ENCODE measurements at places on chromosomes 7 and 10. TPM values are rescaled to one million over a fixed set of nuclear protein-coding genes. Genes with fewer than 3 reads are reported as not detected.

The TMEM178B gene
- total RNA-seq, result 4.8 TPM

The GPR141 gene
- total RNA-seq, result 0.24 TPM

The FAM25G gene
- not detected for total RNA-seq

The MEIG1 gene
- not detected for total RNA-seq

The ACTL6B gene
- total RNA-seq, result not detected

The TMEM26 gene
- not detected for total RNA-seq

The FAM237B gene
- total RNA-seq, result not detected

The ANKRD30A gene
- not detected for total RNA-seq

The PDE1C gene
- 1.2 TPM for total RNA-seq

The ADRA2A gene
- not detected for total RNA-seq

The PPP1R3C gene
- 6.0 TPM for total RNA-seq

The GPR26 gene
- not detected for total RNA-seq

The CDH23 gene
- not detected for total RNA-seq

The NPSR1 gene
- not detected for total RNA-seq

The GCK gene
- total RNA-seq, result 0.21 TPM

The OR2A5 gene
- total RNA-seq, result not detected

The CNPY1 gene
- total RNA-seq, result not detected

The SPDYE16 gene
- not detected for total RNA-seq

The PTN gene
- 0.24 TPM for total RNA-seq

The ABCF2 gene
- total RNA-seq, result 85.5 TPM

The TRIM74 gene
- not detected for total RNA-seq

The SH2D4B gene
- total RNA-seq, result under 0.01 TPM

The FFAR4 gene
- not detected for total RNA-seq

The TSPAN15 gene
- 20.5 TPM for total RNA-seq

The IFIT2 gene
- total RNA-seq, result 0.21 TPM

The EIF5AL1 gene
- total RNA-seq, result 0.48 TPM

The TIMM23B gene
- 11.5 TPM for total RNA-seq

The EPHB6 gene
- 0.72 TPM for total RNA-seq

The PRKCQ gene
- 2.3 TPM for total RNA-seq

The ACSM6 gene
- total RNA-seq, result not detected

The GRK5 gene
- 2.8 TPM for total RNA-seq

The STOX1 gene
- total RNA-seq, result 0.21 TPM

The TEX47 gene
- total RNA-seq, result not detected

The ZP3 gene
- total RNA-seq, result 43.9 TPM

The ELAPOR2 gene
- total RNA-seq, result 1.1 TPM

The ASIC3 gene
- total RNA-seq, result not detected

The PDGFA gene
- 38.1 TPM for total RNA-seq
